HuH-7 (cell line): ENCODE measurements at places on chromosomes 2 and 18.

DNA sequence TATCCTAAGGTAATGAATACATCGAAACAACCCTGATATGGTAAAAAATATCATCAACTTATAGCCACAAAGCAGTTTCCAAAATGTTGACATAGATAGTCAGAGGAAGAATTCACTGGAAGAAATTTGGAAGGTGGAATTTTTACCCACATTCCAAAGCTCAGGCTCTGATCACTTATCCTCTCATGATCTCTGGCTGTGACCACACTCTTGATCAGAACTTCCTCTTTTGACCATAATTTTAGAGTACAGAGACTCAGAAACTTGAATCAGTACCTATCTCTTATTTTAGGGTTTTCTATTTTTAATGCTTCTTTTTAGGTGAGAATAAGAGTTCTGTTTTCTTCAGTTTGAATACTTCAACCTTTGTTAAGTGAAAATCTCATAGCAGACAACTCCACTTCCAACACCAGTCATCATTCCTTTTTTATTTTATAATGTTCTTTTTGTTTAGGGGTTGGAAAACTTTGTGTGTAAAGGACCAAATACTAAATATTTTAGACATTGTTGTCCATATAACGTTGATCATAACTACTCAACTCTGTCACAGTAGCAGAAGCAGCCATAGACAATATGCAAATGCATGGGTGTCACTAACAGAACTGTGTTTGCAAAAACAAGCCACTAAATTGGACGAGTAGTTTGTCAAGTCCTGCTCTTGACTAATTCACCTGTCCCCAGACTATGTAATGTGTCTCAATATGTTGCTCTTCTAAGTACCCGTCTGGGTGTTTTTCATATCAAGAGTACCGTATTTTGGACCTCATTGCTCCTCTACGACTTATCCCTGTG, 891.6 kb upstream of the CRIM1 start:
- no peak for DNase-seq

DNA sequence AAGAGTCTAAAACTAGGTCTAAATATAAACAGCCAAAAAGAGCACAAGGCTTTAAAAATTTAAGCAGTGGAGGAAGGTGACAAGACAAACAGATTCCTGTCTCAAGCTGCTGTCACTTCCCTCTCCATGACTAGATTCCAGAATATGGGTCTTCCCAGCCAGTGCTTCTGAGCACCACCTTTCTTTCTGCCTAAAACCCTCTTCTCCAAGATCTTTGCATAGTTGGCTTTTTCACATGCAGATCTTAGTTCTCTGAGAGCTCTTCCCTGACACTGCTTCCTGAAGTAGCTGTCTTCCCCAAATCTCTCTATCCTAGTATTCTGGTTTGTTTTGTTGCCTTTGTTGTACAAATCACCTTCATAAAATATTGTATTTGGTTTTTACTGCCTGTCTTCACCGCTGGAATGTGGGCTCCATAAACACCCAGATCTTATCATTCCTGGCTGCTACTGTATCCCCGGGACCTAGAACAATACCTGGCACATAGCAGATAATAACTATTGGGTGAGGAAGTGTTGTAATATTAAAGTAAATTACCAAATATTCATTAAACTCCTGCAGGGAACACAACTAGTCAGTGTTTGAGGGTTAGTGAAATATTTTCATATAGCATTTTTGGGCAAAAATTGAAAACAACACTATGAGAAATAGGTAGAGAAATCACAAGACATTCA, 150.2 kb downstream of the CCDC85A start:
- DNase-seq: no peak

DNA sequence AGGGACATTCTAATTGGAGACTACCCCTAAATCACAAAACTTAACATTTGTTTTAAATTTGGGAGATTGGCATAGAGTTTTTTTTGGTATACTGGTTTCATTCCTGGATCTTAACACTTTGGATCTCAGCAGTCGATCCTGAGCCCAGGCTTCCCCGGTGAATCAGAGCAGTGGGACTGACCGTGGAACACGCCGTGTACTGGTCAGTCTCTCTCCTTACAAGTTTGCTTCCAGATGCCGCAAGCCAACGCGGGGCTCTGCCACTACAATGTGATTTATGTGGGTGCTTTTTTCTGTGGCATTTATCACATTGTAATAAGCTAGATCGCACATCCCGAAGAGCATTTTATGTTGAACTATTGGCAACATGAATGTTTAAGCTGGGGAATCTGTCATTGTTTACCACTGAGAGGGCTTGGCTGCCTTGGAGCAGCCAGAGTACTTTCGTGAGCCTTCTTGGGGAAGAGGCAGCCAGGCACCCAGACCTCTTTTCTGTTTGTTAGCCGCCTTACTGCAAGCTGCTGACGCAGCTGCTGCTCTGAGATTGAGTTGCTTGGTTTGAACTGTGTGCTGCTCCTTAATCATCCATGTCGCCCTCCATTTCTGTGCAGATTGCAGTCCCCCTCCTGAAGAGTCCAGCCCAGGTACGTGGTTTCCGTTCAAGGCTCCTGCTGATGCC, 49.3 kb downstream of the COA5 start:
- no peak for DNase-seq

- no peak for DNase-seq
Measured at GRCh38 chr2:36058953-36059352, 296.6 kb upstream of the CRIM1 start.

GRCh38 chr18:40849886-40850285, 1105.1 kb upstream of the PIK3C3 start:
- DNase-seq: no peak

DNA sequence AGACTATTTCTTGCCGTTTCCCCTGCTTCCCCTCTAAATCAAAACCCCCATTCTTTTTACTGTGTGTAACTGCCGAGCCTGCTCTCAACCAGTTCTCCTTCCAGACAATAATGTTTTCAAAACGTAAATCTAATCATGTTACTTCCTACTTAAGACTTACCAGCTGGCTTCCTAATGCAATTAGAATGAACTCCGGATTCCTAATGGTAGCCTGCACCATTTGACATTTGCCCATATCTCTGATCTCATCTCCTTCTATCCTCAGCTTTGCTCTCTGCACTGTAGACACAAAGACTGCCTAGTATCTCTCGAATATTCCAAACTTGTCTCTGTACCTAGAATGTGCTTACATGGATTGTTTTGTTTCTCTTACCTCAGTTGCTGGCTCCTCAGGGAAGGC, 12.9 kb downstream of the TTL start:
- DNase-seq: no peak
